ENCODE measurements at places on chromosomes 2 and 18.

- no peak for ATAC-seq
Observed at GRCh38 chr2:188278388-188279092, 13.1 kb upstream of the GULP1 start.

DNA sequence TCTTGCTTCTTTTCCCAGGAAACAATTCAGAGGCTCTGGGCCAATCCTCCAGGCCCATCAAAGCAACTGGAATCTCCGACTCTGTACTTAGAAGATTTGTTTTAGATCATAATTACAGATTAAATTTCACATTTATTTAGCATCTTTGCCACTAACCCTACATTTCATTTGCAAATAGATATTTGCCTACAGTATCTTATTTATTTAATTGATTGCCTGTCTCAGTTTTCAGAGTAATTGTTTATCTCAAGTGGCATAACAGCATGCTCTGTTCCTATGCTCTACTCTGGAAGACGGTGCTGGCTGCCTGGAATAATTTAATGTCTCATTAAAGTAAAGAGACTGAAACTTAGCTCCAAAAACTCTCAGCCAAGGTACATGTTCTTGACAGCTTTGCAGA, 213.4 kb downstream of the HNMT start:
- ATAC-seq, result no peak

- no peak for ATAC-seq
Observed at GRCh38 chr2:79820281-79820680, 307.4 kb downstream of the CTNNA2 start.

GRCh38 chr18:79681484-79682387, 2.1 kb downstream of the CTDP1 start:
- ATAC-seq, result peak; percentile 8

GRCh38 chr18:11862468-11863137, 11.4 kb downstream of the CHMP1B start:
- ATAC-seq, result no peak

GRCh38 chr2:65430603-65431420, 1.6 kb downstream of the SPRED2 start:
- ATAC-seq, result peak; percentile 66

- ATAC-seq, result no peak
Observed at GRCh38 chr2:67572721-67573435, 175.7 kb downstream of the ETAA1 start.

GRCh38 chr18:72648481-72648960, 104.4 kb upstream of the CBLN2 start:
- ATAC-seq, result no peak

GRCh38 chr2:23053601-23054000, 331.4 kb upstream of the KLHL29 start:
- no peak for ATAC-seq

- no peak for ATAC-seq
Observed at GRCh38 chr2:48266698-48267097, 263.3 kb upstream of the STON1 start.

GRCh38 chr18:12837747-12838146, 46.3 kb downstream of the PTPN2 start:
- ATAC-seq, result no peak

DNA sequence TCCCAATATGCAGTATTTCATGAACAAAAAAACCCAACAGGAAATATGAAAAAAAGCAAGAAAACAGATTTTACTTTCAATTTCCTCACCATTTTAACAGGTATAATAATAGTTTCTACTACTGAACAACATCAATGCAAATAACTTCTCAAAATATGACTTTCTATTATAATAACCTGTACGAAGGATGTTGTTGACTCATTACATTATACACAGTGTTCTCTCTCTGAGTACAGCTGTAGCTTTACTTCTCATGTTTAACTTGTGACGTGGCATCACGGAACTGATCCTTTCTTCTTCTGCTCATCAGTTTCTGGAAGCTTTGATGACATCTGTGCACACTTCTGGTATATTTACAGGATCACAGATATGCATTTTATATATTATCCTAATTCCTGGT, 40.0 kb downstream of the FAM228A start:
- ATAC-seq, result peak; percentile 97

- ATAC-seq, result no peak
Observed at GRCh38 chr18:56197241-56197859, 441.0 kb downstream of the TXNL1 start.

DNA sequence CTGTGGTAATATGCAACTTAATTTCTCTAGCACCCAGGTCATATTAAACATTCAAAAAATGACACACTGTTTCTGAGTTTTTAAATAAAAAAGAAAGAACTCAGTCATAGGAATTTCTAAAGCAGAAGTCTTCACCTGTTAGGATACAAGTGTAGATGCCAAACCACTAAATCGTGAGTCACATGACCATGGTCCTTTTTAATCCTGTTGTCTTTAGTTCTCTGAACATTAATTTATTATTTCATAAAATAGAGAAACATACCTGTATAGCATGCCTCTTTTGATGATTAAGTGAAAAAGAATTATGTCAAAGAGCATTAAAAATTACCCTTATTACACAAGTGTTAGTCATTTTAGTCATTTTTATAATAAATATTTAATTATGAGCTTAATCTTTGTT, 398.8 kb downstream of the CCDC85A start:
- ATAC-seq, result no peak

GRCh38 chr2:205022841-205023240, 477.6 kb downstream of the PARD3B start:
- ATAC-seq, result no peak

DNA sequence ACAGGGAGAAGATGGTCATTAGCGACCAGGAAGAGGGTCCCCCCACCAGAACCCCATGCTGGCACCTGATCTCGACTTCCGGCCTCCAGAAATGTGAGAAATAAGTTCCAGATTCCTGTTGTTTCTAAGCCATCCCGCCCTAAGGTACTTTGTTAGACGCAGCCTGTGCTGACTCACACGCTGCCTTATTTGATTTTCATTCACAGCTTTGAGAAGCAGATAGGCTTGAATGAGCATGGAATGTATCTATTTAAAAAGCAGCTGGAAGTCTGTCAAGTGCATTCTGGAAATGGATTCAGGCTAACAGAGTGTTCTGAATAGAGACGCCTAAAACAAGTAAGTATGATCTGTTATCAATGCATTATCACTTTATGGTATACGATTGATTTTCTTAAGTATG, 8.3 kb upstream of the IL1R2 start:
- ATAC-seq, result no peak

DNA sequence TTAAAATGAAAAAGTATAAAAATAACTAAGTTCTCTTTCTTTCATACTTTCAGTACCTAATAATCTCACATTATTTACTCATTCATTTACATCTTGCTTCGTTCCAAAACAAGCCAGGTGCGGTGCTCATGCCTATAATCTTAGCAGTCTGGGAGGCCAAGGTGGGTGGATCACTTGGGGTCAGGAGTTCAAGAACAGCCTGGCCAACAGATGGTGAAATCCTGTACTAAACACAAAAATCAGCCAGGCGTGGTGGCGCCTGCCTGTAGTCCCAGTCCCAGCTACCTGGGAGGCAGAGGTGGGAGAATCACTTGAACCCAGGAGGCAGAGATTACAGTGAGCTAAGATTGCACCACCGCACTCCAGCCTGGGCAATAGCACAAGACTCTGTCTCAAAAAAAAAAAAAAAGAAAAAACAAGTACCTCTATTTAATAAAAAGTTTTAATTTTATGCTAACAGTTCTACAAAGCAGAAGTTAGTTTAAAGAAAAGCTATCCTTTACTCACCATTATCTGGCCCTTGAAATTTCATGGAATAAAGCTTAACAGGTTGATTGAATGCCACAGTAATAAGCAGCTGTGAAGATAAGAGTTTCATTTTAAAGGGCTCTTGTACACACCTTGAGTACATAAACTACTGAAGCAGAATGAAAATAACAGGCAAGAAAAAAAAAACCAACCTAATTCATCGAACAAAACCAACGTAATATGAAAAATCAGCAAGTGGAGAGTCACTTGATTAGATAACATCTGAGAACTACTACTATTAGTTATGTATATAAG, 22.5 kb downstream of the TXNL1 start:
- no peak for ATAC-seq

GRCh38 chr2:239463541-239464165, 62.8 kb upstream of the HDAC4 start:
- no peak for ATAC-seq

GRCh38 chr2:238104691-238105371, 4.7 kb downstream of the ESPNL start:
- no peak for ATAC-seq

DNA sequence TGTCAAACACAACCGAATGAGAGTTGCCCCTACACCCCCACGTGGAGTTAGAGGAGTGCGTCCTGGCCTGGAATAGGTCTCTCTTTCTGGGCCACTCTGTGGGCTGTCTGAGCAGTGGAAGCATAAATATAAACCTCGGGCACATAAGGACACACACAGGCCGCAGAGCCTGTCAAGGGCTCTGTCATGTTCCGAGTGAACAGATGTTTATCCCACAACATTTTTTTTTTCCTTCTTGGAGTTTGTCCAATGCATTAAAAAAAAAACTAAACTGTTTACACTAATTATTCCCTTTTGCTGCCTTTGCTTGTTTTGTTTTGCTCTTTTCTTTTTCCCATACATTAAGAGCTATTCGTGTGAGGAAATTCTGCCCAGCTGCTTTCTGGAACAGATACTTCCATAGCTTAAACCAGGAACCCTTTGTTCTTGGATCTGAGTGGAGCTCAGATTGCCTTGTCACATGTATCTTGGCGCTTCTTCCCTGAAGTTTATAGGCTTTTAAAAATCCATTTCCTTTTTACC, 228.3 kb upstream of the FOSL2 start:
- ATAC-seq, result no peak

- ATAC-seq, result no peak
Observed at GRCh38 chr2:218822622-218823021, 9.0 kb downstream of the PRKAG3 start.

- ATAC-seq, result peak; percentile 24
Observed at GRCh38 chr2:134324947-134325346, 71.1 kb downstream of the MGAT5 start.

DNA sequence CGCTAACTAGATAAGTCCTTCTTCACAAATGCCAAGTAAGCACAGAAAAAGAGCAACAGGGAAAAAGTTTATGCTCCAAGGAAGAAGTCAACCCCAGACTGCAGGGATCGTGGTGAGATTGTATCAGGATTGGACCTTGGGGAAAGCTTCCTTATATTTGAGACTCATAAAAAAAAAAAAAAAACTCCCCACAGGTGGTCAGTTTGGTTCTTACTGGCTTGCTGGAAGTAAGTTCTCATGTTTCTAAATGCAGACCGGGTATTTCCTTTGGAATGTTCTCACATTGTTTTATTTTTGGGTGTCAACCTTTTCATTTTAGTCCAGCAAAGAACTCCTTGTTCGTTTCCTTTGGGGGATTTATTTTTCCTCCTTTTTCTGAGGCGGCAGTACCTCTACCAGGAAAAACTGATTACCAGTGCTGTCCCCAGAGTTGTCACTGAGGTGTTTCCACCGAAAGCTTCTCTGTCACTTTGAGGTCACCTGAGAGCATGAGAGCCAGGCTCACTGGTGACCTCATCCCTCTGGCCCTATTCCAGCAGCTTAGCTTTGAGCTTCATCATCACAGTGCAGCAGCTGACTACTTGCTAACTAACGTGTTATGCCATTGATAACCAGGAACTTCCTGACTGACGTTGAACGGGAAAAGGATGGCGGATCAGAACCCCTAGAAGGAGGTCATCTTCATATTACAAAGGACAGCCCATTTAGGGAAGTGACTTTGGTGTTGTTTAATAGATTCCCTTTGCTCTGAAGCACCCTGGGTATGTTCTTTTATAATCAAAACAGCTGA, 16.8 kb upstream of the ATP8B1 start:
- peak; percentile 44 for ATAC-seq

DNA sequence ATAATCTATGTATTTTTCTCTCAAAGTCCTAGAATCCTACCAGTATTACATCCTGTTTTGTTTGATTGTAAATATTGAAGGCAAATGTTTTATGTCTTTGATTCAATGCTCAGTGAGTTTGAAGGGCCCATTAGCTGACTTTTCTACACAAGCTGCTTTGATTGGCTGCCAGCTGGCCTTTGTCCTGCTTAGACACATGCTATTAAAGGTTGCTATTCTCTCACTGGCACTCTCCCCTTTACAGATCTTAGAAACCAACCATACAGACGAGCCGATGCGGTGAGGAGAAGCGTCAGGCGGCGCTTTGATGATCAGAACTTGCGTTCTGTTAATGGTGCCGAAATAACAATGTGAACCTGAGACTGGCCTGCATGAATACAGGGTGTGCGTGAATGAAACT, 69.7 kb downstream of the PRPF40A start:
- no peak for ATAC-seq

DNA sequence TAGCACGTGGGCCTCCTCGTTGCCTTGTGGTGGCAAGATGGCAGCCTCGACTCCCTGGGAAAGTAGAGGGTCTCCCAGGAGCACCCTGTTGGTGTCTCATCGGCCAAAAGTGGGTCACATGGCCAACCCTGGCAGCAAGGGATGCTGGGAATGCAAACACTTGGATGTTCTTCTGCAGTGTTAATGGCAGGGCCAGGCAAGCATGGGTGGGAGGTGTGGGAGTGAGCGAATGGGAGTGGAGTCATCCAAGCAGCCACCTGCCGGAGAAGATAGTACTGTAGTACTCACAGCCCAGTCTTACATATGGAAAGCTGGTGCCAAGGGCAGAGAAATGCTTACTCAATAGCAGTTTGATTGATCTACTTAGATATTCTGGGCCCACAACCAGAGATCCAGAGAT, 122.2 kb downstream of the INHBB start:
- ATAC-seq, result no peak

DNA sequence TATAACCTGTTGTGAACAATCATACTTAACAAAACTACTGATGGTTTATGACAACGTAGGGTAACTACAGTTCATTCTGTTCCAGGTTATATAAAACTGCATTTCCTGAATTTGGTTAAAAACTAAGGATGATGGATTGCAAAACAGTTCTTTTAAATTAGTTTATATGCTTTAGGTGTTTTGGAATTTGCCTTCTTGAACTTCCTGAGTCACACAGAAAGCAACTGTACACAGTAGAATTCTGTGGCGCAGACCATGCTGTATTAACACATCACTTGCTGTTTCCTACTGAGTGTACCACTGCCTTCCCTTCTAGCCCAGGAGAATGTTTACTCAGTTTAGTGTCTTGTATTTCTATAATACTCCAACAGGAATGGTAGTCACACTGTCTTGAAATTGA, 19.4 kb downstream of the ITGB1BP1 start:
- no peak for ATAC-seq

GRCh38 chr2:33497221-33497650, 20.8 kb downstream of the RASGRP3 start:
- ATAC-seq, result peak; percentile 75

DNA sequence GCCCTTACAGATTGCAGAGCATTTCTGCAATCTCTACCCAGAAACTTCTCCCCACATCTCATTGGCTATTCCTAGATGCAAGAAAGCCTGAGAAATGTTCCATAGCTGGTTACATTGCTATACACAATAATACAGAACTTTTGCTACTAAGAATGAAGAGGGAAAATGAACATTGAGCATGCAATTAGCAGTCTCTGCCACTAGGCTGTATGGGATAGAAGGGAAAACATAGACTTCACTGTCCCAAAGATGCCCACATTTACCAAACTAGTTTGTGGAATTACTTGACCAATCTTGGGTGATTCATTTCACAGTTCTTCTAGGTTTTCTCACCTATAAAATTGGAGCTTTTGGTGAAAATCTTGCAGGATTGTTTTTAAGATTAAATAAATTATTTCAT, 265.7 kb upstream of the NT5C1B start:
- no peak for ATAC-seq

GRCh38 chr18:12329125-12329698, 21.2 kb downstream of the TUBB6 start:
- no peak for ATAC-seq
